Large intestine (tissue), 12 donors: ENCODE measurements at places on chromosomes 16 and 17. TPM values are rescaled to one million over a fixed set of nuclear protein-coding genes. Genes with fewer than 3 reads are reported as not detected.

ALOX15B gene
- polyA plus RNA-seq, result 0.46 TPM

ZNF594 gene
- 14.6 TPM for polyA plus RNA-seq

UTS2R gene
- 0.04 TPM for polyA plus RNA-seq

TMEM235 gene
- polyA plus RNA-seq, result 0.10 TPM

EVI2B gene
- 7.9 TPM for polyA plus RNA-seq

TBX6 gene
- 1.4 TPM for polyA plus RNA-seq

DNA sequence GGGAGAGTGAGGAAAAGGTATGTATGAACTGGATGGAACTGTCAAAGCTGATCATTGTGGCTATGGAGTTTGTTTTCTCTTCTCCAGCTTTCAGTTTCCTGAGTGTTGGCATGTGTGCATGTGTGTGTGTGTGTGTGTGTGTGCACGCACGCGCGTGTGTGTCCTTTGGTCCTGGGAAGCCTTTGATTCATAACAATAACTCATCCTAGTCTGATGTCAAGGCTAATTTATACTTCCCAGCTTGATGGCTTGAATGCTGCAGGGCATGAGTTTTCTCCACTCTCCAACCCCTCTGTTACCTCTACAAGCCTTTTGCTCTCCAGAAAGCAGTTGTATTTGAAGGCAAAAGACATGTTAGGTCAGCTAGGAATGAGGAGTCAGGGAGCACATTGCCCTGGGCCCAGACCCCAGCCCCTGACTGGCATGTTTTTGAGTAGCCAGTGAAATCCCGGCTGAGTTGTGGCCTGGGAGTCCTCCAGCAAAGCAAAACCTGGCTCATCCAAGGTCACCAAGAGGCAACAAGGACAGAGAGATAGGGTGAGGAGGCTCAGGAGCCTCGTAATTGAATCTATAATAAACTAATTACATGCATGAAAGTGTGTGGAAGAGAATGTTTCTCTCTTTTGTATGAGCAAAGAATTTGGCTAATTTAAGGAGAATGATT, 8.9 kb upstream of the CDC42EP4 start:
- DNase-seq, result no peak

- no peak for DNase-seq
Measured at GRCh38 chr17:17722081-17722905, 41.0 kb downstream of the RAI1 start.

GRCh38 chr17:66531851-66532295, 229.5 kb downstream of the PRKCA start:
- no peak for DNase-seq

DNA sequence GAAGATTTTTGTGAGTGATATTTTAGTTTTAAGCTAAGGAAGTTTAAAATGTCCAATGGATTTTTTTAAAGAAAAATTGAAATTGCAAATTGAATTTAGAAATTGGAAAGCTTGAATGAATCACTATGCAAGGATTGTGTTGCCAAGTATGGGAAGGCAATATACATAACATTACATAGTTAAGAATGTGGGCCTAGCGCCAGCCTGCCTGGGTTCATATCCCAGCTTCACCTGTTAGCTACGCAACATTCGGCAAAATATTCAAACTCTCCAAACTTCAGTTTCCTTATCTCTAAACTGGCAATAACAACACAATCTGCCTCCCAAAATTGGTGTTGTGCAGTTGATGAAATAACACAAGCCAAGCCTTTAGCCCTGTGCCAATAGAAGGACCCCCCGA, 50.4 kb upstream of the DNAH9 start:
- DNase-seq, result no peak

- DNase-seq, result no peak
Measured at GRCh38 chr17:54971901-54972300, 3.3 kb downstream of the STXBP4 start.

DNA sequence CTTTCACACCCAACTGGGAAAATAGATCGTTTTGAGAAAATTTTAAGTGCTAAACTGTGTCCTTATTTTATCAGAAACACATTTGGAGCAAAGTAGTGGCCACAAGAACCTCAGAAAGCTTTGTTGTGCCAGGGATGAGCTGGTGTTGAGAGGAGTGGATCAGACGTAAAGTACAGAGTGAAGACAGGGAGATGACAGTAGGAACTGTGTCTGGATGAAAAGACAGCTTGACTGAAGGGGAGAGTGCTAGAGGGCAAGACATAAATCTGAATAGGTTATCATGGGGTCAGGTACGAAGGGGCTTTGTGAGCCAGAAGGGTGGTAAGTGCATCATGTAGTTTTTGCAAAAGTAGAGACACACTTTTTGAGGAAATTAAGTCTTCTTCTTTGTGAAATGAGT, 39.3 kb upstream of the CARMIL2 start:
- DNase-seq, result no peak

DNA sequence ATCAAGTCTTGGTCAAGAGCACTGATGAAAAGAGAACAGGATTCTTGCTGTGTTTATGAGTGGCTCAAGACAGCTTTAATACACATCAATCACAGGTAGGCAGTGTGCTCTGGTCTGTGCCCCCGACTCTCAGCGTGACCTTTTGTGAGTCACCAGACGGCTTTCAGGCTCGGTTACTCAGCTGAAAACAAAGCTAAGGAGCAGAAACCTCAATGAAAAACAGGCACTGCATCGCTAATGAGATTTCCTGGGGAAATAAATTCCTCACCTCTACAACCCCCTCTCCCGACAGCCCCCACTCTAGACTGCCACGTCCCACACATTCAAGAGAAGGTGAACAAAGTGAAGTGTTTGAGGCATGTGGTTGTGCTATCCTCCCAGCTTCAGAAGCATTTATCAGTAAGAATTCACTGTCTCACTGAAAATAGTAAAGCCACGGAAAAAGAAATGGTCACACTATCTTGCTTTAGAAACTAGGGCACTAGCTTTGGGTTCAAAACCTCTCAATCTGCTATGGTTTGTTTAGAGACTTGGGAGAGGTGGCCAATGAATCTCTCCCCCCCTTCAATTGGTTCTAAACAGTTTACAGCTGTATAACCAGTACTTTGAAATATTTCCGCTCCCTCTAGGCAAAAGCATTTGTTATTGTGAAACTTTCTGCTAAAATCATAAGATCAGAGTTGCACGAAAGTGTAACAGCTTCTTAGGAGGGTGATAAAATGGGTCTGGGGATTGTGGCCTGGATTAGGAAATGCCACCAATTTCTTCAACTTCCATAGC, 199.5 kb upstream of the PMFBP1 start:
- DNase-seq, result no peak

- DNase-seq, result peak; percentile 86
Measured at GRCh38 chr17:46940692-46941404, 17.9 kb downstream of the GOSR2 start.

DNA sequence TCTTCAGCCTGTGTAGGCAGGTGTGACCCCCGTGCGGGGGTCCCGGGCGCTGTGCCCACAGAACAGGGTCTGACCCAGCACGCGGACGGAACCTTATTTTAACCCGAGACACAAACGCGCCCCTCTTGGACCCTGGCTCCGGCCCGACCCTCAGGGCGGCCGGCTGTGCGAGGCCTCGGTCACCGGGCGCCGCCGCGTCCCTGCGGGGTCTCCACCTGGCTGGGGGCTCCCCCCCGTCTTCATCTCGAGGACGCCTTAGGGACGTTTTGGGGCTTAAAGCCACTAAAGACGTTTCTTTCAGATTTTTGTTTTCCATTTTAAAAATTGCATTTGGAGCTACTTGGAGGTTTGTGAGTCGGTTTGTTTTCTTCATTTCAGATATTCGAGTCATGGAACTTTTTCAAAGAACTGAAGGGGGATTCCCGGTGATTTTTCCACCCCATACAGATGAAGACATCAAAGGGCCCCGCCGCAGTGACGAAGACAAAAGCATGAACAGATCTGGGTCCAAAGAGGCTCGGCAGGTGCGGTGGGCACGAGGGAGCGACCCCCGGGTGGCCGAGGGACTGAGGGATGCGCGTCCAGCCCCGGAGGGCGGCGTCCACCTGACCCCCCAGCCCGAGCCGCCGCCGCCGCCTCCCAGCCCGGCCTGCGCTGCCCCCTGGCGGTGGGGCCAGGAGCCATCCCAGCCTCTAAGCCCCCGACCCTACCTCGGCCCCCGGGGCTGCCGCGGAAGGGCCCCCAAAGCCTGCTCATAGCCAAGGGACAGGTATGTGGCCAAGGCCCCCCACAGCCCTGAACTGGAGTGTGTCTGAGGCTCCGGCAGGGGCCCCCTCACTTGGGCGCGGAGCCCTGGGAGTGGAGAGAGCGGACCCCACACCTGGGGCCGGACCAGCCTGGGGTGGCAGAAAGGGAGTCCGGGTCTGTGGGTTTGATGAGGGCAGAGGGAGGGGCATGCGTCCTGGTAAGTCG, 3.8 kb upstream of the CD7 start:
- no peak for DNase-seq

DNA sequence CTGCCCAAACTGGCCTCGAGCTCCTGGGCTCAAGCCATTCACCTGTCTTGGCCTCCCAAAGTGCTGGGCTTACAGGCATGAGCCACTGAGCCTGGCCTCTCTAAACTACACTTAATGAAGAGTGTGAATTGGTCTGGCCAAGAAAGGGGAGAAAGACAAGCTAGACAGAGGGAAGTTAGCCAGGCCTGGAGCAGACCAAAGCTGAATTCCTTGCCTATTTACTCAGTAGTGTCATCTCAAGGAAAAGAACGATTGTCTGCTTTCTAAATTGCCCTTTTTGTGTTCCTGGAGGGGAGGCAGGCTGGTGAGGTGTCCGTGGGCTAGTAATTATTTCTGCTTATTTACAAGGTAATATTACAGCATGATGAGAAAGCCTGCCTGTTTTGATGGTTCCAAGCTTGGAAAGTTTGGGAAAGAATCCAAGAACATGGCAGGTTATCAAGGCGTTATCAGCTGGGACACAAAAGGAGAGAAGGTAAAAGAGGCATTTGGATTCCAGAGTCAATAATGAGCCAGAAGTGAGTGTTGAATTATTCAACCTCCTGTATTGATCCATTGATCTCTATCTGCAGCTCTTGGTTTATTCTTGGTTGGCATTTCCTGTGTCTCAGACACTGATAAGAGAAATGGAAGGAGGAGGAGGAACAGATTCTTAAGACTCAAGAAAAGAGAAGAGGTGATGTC, 6.3 kb upstream of the CBFB start:
- DNase-seq, result no peak

DNA sequence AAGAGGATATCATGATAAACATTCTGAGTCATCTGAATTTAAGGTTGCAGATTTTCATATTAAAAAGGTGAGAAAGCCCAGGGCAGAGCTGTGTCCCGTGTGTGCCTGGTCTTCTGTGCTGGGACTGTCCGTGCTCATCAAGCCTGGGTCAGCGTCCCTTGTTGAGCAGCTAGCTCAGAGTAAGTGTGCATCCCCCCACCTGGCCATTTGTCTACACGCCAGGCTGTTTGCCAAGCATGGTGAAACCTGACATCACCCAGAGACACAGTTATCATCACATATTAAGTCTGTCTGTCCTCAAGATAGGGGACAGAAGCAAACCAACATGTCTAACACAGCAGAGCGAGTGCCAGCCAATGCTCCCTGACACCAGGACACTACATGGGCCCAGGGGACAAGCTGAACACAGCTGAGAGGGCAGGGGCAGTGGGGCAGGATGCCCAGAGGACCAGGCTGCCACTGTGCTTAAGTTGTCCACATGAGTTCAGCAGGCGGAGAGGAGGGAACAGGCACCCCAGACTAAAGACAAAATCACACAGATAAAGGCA, 57.9 kb upstream of the CNEP1R1 start:
- DNase-seq, result no peak
